Endothelial cell (in vitro differentiated cells): ENCODE measurements at places on chromosomes 6 and 20. TPM values are rescaled to one million over a fixed set of nuclear protein-coding genes. Genes with fewer than 3 reads are reported as not detected.

Gene SLC52A3
- total RNA-seq, result 2.9 TPM

Gene CDH26
- 5.4 TPM for total RNA-seq

Gene PSORS1C1
- total RNA-seq, result 0.54 TPM

Gene KHDRBS2
- not detected for total RNA-seq

Gene ZKSCAN4
- 10.6 TPM for total RNA-seq

Gene OXT
- not detected for total RNA-seq

Gene C20orf144
- total RNA-seq, result not detected

Gene NFYA
- 39.7 TPM for total RNA-seq

Gene SF3B5
- total RNA-seq, result 113 TPM

Gene CSNK2B
- total RNA-seq, result 164 TPM

Gene EYA2
- not detected for total RNA-seq

Gene SIRPD
- total RNA-seq, result not detected

Gene BACH2
- 3.9 TPM for total RNA-seq

Gene CBLN4
- total RNA-seq, result not detected

Gene TAGAP
- total RNA-seq, result 0.41 TPM

Gene SDCBP2
- 10.1 TPM for total RNA-seq

Gene EYS
- total RNA-seq, result not detected

Gene PTK7
- 208 TPM for total RNA-seq

Gene MYB
- total RNA-seq, result 23.3 TPM

Gene C4B
- 4.6 TPM for total RNA-seq

Gene DXO
- total RNA-seq, result 12.6 TPM
